Vagina (tissue), 2 donors: ENCODE measurements at places on chromosomes 13 and 19.

DNA sequence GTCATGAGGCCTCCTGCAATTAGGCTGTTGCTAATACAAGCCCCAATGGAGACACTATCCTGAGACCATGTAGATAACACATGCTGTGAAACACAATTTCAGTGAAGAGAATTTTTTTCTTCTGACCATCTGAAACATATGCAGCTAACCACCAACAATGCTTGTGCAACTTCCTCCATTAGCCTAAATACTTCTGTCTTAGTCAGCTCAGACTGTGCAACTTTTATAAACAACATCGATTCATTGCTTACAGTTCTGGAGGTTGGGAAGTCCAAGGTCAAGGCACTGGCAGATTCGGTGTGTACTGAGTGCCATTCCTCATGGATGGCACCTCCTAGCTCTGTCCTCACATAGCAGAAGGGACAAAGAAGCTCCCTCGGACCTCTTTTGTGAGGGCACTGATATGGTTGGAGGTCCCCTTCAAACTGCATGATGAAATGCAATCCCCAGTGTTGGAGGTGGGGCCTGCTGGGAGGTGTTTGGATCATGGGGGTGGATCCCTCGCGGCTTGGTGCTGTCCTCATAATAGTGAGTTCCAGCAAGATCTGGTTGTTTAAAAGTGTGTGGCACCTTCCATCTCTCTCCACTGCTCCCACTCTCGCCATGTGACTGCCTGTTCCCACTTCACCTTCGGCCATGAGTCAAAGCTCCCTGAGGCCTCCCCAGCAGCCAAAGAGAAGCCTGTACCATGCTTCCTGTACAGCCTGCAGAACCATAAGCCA, 27.7 kb downstream of the STK24 start:
- DNase-seq: no peak

DNA sequence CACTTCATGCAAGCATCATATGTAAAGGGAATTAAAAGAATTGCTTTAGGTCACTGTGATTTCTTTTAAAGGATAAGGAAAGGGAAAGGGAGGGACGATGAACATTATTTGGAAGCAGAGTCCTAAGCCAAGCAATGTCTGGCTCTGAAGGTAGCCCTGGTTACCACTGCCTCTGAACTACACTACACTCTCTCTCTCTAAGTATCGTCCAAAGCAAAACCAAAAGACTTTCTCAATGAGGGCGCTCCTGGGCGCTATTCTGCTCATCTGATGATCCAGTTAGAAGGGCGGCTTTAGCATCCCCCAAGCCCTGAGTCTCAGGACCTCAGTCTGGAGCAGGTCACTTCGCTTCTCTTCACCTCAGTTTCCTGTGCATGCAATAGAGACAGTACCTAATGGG, 26.2 kb downstream of the FOXO1 start:
- no peak for DNase-seq

GRCh38 chr13:32297206-32297605, 18.0 kb downstream of the ZAR1L start:
- DNase-seq: no peak

- no peak for DNase-seq
Measured at GRCh38 chr13:45807520-45808099, 43.9 kb downstream of the SIAH3 start.

DNA sequence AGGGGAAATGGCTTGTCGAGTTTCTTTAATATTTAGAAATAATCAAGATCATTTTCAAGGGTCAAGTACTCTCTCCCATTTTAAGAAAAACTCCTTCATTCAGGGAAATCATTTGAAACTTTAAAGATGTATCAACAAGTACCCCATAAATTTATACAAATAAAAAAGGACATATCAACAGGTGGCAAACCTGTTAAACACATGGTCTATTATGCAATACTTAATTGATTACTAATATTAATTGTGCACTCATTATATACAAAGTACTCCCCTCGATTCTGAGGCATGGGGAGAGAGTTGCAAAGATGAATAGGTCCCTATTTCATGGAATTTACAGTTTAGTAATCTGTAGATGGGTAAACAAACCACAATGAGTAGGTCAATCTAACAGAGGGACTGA, 2.1 kb upstream of the LRCH1 start:
- no peak for DNase-seq

DNA sequence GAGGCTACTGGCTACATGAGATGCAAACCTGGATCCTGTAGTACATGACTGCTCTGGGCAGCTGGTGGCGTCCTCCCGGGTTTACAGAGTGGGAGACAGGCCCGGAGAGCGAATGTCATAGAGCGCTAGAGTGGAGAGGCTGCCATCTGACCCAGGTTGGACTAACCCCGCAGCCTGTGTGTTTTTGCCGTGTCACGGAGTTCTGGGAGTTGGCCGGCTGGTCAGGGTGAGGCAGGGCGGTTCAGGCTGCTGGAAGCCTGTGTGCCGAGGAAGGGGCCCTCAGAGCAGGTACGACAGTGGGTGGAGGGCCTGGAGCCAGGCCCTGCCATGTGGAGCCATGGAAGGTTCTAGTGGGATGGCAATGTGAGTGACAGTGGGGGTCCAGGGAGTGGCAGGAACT, 12.5 kb downstream of the CRTC1 start:
- DNase-seq: no peak

GRCh38 chr19:3359919-3360420, 6.4 kb upstream of the NFIC start:
- DNase-seq: no peak

- no peak for DNase-seq
Measured at GRCh38 chr19:1718420-1719291, 34.6 kb upstream of the ONECUT3 start.

GRCh38 chr19:29854033-29854432, 42.2 kb downstream of the CCNE1 start:
- DNase-seq: no peak

GRCh38 chr13:46595885-46596275, 42.9 kb downstream of the LRCH1 start:
- DNase-seq: no peak

DNA sequence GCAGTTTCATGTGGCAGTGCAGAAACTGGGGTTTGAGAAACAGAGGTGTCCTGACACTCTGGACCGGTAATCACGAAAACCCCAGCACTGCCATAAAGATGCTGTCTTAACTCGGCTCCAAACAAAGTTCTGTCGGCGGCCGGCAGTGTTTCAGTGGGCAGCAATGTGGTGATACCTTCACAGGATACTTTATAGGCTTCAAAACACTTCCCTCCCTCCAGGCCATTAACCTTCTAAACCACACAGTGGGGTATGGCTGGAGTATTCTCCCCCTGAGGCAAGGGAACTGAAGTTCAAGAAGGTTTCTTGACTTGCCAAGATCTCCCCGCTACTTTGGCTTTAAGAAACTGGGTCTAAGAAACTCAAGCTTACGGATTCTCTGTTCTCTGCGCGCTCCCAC, 1.1 kb downstream of the RUBCNL start:
- no peak for DNase-seq

- no peak for DNase-seq
Measured at GRCh38 chr13:70042193-70042592, 65.4 kb upstream of the ATXN8OS start.

GRCh38 chr13:41914552-41914951, 46.4 kb downstream of the VWA8 start:
- DNase-seq: no peak

GRCh38 chr13:50123515-50123861, 108.2 kb downstream of the KCNRG start:
- no peak for DNase-seq

DNA sequence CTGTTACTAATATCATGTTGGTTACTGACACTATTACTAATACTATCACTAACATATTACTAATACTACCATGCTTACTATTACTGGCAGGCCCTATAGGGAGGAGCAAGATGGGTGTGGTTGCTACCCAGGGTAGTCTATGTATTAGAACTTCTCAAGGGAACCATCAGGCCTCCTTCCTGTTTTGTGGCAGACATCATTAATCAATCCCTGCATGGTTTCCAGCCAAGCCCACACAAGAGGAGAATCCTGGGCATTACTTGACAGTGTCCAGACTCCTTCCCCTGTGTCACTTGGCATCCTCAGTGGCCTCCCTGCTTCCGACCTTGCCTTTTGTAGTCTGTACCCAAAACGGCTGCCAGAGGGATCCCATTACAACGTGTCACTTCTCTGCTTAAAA, 8.9 kb downstream of the HAS1 start:
- no peak for DNase-seq

GRCh38 chr13:113544896-113545295, 39.7 kb upstream of the TFDP1 start:
- DNase-seq: no peak

GRCh38 chr19:57560049-57560491, 407 bp upstream of the ZNF550 start:
- DNase-seq: no peak

DNA sequence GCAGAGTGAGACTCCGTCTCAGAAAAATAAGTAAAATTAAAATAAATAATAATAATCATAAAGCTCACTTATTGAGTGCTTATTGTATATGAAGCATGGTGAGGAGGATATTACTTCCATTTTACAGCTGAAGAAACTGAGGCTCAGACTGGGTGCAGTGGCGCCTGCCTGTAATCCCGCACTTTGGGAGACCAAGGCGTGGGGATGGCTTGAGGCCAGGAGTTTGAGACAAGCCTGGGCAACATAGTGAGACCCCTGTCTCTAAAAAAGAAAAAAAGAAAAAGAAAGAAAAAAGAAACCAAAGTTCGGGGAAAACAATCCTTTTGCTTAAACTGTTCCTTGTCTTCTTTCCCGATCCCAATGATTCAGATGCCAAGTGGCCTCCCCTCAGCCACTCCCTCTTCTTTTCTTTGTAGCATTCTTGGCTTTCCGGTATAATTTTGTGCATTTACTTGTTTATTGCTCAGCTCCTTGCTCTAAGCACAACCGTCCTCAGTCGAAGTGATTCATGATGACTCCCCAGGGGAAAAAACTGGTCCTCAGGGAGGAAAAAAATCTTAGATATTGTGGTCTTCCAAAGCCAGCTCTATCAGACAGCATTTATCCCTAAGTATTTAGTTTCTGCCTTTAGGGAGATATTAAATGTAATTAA, 965 bp upstream of the EIF3G start:
- DNase-seq: no peak

DNA sequence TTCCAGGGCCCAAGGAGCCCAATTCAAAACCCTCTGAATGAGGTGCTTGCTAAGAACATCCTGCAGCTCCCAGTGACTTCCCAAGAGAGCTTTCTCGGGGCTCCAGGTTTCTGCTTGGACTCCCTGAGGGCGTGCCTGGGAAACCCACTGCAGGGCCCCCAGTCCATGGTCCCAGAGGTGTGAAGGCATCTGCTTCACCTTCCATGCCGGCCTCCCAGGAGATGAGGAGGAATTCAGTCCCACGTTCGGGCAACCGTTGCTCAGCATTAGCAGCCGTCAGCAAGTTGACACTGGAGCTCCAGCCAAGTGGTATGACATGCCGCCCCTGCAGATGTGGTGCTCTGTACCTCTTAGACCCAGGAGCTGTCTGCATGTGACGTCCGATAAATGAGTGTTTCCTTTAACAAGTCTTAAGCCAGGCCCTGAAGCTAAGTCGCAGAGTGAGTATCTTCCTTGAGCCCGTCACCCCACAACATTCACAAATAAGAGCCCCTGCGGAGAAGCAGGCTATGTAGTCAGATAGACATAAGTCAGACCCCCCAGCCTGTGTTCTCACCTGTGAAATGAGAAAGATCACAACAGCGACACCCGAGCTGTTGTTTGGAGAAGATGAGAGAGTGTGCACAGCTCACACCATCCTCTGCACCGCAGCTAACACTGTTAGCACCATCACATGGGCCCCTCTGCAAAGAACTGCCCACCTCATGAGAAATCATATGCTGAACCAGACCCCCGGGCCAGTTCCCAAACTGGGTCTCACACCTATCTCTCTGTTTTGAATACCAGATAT, 150.3 kb downstream of the KATNAL1 start:
- no peak for DNase-seq

GRCh38 chr19:47063874-47064273, 15.4 kb upstream of the TMEM160 start:
- no peak for DNase-seq

DNA sequence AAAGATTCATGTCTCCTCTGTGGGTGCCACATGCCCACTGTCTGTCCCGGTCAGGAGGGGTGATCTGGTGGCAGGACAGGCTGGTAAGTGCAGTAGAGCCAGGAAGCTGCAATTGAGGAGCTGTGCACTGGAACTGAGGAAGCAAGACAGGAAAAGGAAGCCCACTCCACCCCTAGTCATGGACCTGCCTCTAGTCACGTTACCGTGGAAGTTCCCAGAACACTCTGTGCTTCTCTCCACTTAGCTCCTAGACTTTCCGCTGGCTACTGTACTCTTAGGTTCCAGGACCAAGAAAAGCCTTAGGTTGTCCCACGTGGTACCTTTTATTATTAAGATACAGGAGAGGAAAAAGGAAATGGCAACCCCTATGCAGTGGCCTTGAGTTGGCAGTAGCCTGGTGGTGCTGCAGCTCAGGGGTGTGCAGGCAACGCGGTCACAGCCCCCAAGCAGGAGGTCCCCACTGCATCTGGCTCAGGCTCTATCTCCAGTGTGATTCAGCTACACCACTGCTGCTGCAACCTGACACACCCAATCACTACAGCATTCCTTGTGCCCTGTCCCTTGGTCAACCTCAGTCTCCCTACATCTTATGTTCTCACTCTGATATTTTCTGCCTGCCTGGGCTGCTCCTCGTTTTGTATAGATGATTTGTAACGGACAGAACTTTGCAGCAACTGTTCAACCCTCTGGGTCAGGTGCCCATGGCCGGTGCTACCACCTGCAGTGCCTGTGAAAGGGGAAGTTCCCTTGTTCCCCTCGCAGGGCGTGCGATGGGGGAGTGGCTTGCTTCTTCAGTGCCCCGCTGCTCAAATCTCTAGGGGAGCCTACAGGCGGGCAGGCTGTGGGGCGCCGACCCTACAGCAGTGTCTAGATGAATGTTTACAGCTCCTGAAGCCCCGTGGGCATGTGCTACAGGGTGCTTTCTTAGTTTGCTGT, 24.4 kb upstream of the GPR12 start:
- no peak for DNase-seq
